ENCODE measurements at places on chromosomes 1 and 21.

GRCh38 chr1:92291372-92291999 lies 7.3 kb downstream of the GLMN start:
- no peak for DNase-seq

- no peak for DNase-seq
Measured at GRCh38 chr1:198686069-198686728, 47.4 kb downstream of the PTPRC start.

GRCh38 chr1:221793439-221794078 lies 51.7 kb upstream of the DUSP10 start:
- DNase-seq: no peak

- no peak for DNase-seq
Measured at GRCh38 chr21:42421018-42421793, 17.5 kb downstream of the UBASH3A start.

- no peak for DNase-seq
Measured at GRCh38 chr21:25424634-25425033, 182.6 kb downstream of the MRPL39 start.

GRCh38 chr1:169133228-169133576 lies 26.7 kb downstream of the ATP1B1 start:
- no peak for DNase-seq

- no peak for DNase-seq
Measured at GRCh38 chr1:175434283-175434860, 241.8 kb upstream of the KIAA0040 start.
